ENCODE measurements at places on chromosomes 3 and 15.
A peak's percentile ranks its signal among the peaks of the same experiment; 100 is the strongest.

DNA sequence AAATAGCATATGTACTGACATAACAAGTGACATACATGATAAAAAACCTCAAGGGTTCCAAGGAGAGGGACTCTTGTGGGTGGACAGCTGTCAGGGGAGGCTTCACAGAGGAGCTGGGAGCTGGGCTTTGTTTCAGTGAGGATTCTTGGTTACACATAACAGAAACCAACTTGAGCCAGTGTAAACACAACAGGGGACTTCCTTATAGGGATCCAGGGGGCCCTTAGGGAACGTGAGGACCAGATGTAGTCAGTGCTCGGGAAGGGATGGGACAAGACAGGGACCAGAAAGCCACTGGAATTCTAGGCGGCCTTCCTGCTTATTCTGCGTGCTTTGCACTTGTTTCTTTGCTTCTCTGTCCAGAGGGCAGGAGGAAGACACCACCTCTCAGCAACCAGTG lies 34.9 kb downstream of the SNAPC5 start:
- no peak for DNase-seq

- no peak for DNase-seq
These were observed 108.1 kb upstream of the MELTF start for GRCh38 chr3:197137751-197138150.

GRCh38 chr3:73521734-73522336 lies 102.9 kb downstream of the PDZRN3 start:
- DNase-seq = no peak

GRCh38 chr15:54850101-54850500 lies 346.6 kb downstream of the RSL24D1 start:
- DNase-seq = no peak

- no peak for DNase-seq
These were observed 84.5 kb upstream of the SYNPR start for GRCh38 chr3:63193647-63194046.

DNA sequence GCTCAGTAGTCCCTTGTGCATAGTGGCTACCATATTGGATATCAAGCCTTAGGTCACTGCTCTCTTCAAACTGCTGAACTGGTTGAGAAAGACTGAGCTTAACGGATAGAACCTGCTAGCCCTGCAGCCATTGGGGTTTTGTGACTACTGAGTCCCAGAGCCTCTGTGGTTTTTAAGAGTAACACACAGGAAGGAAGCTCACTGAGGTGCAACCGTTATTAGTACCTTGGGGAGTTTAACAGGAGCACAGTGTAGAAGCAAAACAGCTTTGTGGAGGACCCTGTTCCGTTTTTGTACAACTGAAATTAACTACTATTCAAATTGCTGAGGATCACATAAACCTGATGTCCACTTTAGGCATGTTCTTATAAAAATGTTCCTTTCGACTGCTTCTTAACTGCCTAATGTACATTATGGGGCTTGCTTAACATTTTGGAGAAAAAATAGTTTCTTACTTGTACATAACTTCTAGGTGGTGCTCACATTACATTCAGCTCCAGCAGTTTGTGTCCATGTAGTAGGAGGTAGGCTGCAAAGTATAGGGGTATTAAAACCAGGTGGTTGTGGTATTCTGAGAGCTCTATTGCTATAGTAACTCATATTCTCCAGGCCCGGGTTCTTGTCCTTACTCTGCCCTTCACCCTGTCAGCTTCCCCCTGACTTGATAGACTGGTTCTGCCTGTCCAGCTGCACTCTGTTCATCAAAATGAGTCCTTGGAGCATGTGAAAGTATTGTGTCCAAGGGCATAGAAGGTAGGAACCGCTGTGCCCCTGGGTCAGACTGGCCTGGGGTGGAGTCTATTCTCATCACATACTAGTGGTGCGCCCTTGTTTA lies 17.3 kb downstream of the PXK start:
- no peak for DNase-seq

- DNase-seq = no peak
These were observed 50.9 kb downstream of the TLE3 start for GRCh38 chr15:70046679-70047369.

GRCh38 chr3:24582431-24583403 lies 88.1 kb upstream of the THRB start:
- DNase-seq = no peak

GRCh38 chr3:187400756-187401155 lies 32.6 kb downstream of the RTP4 start:
- no peak for DNase-seq

DNA sequence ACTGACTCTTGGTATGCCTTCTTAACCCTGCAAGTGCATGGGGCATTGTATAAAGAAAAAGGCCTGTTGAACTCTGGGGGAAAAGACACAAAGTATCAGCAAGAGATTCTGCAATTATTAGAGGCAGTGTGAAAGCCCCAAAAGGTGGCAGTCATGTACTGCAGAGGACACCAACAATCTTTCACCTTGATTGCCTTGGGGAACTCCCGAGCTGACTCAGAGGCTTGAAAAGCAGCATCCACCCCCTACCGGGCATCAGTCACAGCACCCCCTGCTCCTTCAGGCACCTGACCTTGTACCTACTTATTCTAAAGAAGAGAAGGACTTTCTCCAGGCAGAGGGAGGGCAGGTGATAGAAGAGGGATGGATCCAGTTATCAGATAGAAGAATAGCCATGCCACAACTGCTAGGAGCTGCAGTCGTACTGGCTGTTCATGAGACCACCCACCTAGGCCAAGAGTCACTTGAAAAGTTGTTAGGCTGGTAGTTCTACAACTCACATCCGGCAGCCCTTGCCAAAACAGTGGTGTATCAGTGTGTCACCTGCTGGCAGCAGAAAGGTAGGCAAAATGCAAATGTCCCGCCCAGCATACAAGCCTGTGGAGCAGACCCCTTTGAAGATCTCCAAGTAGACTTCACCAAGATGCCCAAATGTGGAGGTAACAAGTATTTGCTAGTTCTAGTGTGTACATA lies 241.6 kb upstream of the CNTN6 start:
- peak; percentile 4 for DNase-seq

- peak; percentile 51 for DNase-seq
These were observed 1.5 kb downstream of the TPRA1 start for GRCh38 chr3:127588806-127589577.

DNA sequence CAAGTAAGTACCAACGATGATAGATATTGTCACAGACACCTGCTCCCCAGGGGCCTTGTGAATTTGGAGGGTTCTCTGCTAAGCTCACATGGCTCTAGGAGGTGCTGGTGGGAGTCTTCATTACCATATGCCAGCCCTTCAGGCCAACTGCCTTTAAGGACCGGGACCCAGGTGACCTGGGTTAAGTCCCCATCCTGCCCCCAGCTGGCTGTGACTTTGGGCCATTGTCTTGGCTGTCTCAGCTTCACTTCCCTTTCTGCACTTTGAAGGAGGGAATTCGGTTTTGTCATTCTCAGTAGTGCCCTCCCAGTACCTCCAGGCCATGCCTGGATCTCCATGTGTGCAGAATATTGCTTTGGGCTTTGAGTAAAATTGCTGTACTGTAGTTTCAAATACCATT lies 72.8 kb upstream of the ACAD9 start:
- DNase-seq = no peak

DNA sequence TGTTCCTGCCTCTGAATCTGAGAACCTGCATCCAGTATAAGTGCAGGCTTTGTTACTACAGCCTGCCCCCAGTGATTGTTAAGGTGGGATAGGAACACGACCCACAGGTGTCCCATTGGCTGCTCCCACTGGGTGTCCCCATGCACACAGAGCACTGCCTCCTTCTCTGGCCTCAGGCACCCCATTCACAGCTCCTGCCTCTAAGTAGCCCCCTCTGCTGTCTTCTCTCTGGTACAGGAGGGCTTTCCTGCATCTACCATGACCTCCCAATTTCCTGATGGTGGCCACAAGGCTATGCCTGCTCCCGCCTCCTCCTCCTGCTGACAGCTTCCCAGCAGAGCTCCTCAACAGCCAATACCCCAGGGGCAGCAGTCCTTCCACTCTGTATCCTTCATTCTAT lies 238.6 kb upstream of the TMC3 start:
- DNase-seq = no peak

GRCh38 chr3:47412842-47413520 lies 32.2 kb downstream of the PTPN23 start:
- DNase-seq = no peak

DNA sequence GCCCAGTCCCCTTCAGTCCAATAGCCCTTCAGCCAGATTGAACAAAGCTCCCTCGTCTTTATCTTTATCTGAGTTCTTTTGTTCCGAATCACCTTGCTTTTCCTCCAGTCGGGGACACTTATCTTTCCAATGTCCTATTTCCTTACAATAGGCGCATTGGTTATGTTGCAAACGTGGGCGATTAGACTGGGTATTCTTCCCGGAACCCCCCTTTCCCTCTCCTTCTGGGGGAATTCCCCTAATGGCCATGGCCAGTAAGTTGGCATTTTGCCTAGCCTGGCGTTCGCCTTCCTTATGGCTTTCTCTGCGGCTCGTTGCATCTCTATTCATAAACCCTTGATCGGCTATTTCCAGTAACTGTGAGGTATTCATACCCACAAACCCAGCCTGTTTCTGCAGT lies 82.2 kb upstream of the VEPH1 start:
- DNase-seq = no peak

Data from stimulated activated naive CD8-positive, alpha-beta T cell treated with anti-CD3 and anti-CD28 coated beads, Interleukin-15, Interleukin-2, amounts not matched to agents 100 U/mL and 50 U/mL, for 24 hours (primary cell).